ENCODE measurements at places on chromosomes 1 and 21. TPM values are rescaled to one million over a fixed set of nuclear protein-coding genes. Genes with fewer than 3 reads are reported as not detected.
A peak's percentile ranks its signal among the peaks of the same experiment; 100 is the strongest.

Gene HES4
- total RNA-seq, result not detected

Gene RAB25
- not detected for total RNA-seq

DNA sequence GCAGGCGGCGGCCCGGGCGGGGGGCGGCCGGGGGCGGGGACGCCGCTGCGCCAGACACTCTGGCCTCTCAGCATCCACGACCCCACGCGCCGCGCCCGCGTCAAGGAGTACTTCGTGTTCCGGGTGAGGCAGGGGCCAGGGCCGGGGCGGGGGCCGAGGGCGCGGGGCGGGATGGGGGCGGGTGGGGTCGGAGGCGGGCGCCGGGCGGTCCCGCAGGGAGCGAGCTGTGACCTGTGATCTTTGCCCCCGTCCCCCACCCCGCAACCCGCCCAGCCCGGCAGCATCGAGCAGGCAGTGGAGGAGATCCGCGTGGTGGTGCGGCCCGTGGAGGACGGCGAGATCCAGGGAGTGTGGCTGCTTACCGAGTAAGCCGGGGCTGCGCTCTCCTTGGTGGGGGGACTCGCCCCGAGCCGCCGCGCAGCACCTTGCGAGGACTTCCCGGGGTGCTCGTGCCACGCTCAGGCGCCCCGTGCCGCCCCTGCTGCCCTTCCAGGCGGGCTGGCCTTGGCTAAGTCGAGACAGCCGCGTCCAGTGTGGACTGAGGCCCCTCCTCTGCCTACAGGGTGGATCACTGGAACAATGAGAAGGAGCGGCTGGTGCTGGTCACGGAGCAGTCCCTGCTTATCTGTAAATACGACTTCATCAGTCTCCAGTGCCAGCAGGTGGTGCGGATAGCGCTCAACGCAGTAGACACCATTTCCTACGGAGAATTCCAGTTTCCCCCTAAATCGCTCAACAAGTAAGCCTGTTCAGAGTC is 514 bp downstream of the TPRG1L start:
- DNase-seq, result no peak

Gene LCE2C
- not detected for total RNA-seq

DNA sequence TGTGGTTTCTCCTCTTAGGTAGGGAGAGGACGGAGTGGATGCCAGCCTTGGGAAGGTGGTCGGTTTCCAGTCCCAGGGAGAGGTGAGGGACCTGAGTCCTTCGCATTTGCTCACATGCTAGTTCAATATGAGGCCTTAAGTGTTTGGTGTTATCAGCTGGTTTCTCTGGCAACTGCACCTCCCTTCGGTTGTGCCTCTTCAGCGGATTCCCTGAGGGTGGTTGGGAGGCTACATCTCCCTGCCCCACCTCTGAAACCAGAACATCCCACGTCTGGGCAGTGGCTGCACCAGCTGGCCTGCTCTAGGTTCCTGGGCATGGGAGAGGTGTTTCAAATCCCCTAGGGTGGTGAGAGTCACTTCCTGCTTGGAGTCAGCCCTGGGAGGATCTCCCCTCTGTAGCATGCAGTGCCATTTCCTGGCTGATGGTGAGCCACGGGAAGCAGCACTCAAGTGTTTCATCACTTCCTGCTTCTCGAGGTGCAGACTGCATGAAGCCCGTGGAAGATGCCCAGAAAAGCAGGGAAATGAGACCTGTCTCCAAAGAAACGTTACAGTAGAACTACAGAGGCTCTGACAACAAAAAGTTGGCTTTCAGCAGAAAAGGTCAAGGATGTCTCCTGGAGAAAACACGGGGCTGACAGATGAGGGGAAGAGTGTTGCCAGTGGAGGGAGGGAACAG is 4.5 kb downstream of the TMEM125 start:
- peak; percentile 71 for DNase-seq

- DNase-seq, result no peak
These were observed 65.0 kb downstream of the WDR64 start for GRCh38 chr1:241716915-241717656.

DNA sequence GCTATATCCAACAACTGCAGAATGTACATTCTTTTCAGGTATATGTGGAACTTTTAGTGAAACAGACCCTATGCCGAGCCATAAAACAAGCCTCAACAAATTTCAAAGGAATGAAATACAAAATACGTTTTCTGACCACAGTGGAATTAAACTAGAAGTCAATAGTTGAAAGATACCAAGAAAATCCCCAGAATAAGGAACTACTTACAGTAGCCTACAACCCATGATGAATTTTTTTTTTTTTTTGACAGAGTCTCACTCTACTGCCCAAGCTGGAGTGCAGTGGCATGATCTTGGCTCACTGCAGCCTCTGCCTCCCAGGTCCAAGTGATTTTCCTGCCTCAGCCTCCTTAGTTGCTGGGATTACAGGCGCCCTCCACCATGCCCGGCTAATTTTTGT is 83.4 kb downstream of the RUNX3 start:
- DNase-seq, result no peak

Gene CD1E
- not detected for total RNA-seq

DNA sequence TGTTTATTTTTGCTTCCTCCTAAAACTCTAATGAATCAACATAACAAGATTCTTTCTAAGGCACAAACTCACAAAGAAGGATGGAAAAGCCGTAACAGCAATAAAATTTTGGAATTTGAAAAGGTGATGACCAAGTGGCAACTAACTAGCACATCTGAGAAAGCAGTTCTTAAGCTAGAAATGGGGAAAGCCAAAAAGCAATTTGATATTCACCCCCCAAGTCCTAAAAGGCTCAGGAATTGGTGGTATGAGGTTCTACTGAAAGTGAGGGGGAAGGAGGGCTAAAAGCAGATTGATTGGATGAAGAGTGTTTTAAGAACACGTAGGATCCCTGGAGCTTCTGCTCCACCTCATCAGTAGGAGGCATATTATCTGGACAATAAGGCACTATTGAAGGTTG is 43.4 kb upstream of the FBXO28 start:
- DNase-seq, result no peak

- DNase-seq, result peak; percentile 89
These were observed 8.5 kb downstream of the MEF2D start for GRCh38 chr1:156492013-156492590.

DNA sequence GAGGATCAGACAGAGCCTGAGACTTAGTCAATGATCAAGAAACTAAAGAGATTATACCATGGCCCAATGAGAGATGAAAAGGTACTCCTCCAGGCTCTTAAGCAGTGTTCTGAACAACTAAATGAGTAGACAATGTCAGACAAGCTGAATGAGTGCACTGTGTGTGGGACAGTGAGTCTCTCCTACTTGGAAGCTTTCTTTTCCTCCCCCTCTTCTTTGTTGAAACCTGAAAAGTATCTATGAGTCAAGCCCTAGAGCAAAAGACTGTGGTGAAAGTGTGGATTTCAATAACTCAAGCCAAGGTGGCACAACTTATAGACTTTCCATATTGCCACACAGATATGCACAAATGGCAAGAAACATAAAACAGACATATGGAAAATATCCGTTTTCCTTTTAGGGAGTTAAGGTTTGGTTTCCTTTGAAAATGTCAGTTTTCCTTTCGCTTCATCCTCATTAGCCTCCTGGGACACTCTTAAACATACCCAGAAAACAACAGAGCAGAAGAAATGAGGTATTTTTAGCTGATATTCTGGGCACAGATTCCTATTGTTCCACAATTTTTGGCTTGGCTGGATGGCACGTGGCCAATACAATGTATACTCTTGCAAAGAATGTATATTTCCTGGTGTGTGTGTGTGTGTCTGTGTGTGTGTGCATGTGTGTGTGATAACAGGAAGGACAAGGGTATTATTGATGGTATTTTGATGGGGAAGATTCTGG is 96.6 kb downstream of the LMX1A start:
- DNase-seq, result no peak

Gene PKP1
- not detected for total RNA-seq

DNA sequence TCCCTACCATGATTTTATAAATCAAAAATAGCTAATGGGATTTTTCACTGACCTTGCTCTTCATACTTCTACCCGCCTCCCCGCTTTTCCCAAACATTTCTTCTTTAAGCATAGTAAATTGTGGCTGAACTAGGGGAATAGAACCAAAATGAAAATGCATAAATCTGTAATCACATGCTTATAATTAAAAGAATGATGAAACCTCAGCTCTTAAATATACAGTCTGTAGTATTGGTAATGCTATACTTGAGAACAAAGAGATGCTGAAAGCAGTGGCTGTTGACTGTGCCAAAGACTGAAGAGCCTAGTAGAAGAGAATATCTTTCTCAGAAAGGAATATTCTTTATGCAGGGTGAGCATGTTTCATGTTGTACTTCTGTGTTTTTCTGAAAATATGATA is 249.1 kb downstream of the GREM2 start:
- DNase-seq, result no peak

DNA sequence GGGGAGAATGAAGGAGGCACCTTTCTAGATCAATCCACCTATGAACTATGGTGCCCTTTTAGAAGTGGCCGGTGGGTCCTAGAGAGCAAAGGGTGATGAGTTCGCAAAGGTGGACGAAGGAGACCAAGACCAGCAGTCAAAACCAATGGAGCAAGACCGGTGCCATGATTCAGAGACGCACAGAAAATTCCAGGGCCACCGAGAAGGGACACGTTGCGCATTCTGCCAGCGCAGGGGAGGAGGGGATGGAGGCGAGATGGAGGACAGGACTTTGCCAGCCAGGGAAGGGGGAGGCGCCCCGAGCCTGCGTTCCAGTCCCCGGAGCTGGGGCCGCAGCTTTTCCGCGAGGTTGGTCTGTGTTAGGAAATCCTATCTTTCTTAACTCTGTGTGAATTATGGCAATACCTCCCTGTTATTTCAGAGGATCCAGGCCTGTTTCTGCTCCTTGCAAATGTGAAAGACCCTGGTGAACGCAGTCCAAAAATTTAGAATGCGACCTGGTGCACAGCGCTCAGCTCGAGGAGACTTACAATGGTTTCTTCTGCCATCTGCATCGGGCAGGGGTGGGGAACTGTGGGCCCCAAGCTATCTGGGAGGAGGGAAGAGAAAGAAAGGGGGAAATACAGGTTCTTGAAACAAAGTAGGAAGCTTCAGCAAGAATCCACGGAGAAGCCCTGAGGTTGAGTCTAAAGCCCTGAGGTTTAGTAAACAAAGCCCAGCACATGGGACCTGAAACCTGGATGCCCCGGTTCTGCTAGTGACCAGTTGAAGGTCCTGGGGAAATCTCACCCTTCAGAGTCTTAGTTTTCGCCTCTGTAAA is 129.4 kb downstream of the MRPS6 start:
- DNase-seq, result no peak

All from OCI-LY7 (cell line).